Bone marrow (tissue), 2 donors: ENCODE measurements at places on chromosomes 3 and 15.

DNA sequence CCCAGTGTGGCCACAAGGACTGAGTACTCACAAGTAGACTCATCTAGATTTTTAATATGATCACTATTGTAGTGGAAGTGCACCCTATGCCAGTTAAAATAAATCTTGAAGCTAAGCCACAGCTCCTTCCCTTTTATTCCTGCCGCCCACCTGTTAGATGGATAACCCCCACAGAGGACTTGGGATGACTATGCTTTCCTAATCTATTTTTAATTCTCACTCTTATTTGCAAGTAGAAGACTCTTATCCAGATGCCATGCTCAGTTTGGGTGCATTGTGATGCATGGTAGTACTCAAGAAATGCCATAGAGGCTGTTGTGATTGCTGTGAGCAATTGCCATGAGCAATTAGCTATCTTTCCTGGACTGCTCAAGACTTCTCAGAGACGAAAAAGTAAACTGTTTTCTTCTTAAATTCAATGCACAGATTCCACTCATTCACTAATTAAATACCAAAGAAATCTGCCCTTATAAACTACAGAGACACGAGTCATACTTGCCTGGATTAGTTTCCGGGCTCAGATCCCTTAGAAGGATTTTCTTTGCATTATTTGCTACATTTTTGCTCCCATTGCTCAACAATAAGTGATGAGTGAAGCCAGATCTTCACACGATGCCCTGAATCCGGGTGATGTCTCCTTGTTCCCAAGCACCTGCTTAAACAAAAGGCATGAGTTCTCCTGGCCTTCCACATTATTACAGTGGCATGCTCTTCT lies 472.1 kb downstream of the SOX2 start:
- no peak for DNase-seq

- no peak for DNase-seq
Observed at GRCh38 chr3:195107593-195107992, 163.4 kb downstream of the XXYLT1 start.

DNA sequence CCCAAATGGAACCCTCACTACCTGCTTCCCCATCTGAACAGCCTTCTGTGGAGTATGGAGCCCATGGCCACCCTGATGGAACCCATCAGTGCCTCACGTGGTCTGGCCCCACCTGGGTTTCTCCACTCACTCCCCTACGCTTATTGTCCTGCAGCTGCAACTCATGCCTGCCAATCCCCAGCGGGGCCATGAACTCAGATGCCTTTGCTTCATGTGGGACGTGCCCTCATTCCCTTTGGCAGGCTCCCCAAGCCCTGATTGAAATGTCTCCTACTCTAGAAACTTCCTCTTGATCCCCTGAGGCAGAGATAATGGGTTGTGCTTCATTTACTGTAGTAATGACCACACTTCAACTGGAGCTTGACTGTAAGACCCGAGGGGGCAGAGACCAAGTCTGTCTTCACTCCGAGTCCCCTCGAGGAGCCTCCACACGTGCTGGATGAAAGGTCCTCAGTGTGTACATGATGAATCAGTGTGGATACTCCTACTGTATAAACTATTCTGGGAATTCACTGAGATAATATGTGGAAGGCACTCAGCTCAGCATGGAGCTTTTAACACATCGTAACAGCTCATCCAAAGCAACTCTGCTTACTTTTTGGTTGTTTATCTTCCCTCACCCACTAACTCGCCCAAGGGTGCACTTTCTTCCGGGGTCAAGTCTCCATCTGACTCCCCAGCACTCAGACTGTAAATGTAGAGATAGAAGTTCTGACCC lies 232.8 kb upstream of the BHLHE40 start:
- no peak for DNase-seq

DNA sequence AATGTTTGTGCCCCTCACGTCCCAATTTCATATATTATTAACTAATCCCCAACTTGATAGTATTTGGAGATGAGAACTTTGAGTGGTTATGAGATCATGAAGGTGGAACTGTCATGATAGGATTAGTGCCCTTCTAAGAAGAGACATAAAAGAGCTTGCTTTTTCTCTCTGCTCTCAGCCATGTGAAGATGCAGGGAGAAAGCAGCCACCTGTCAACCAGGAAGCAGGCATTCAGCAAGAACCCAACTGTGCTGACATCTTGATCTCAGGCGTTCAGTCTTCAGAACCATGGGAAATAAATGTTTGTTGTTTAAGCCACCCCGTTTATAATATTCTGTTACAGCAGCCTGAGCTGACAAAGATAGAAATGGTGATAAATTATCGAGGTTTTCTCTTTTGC lies 278.7 kb upstream of the KCNMB2 start:
- DNase-seq = no peak

GRCh38 chr3:182837855-182838454 lies 44.7 kb downstream of the ATP11B start:
- no peak for DNase-seq

DNA sequence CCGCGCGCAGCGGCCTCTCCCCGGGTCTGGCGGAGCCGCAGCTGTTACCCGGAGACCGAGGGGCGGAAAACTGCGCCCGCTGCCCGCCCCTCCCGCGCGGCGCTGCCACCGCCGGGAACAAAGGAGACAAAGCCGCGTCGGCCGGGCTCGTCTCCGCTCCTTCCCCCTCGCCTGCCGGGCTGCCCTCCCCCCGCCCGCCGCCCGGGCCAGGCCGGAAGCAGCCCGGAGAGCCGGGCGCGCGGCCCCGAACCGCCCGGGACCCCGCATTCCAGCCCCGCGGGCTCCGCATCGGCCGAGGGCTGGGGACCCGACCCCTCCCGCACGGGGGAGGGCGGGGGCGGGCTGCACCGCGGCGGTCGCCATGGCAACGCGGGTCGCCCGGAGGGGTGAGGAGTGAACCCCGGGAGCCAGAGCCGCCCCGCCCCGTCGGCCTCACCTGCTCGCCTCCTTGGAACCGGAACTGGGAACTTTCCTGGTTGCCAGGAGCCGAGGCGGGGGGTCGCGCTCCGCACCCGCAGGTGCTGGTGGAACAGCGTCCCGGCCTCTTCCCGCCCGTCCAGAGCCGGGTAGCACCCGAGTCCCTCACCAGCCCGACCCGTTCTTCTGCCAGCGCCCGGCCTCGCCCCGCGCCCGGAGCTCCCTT lies 448 bp downstream of the PLXNB1 start:
- no peak for DNase-seq

GRCh38 chr3:52633786-52634185 lies 51.9 kb downstream of the PBRM1 start:
- no peak for DNase-seq

- no peak for DNase-seq
Observed at GRCh38 chr3:138465451-138465850, 31.0 kb downstream of the ESYT3 start.

DNA sequence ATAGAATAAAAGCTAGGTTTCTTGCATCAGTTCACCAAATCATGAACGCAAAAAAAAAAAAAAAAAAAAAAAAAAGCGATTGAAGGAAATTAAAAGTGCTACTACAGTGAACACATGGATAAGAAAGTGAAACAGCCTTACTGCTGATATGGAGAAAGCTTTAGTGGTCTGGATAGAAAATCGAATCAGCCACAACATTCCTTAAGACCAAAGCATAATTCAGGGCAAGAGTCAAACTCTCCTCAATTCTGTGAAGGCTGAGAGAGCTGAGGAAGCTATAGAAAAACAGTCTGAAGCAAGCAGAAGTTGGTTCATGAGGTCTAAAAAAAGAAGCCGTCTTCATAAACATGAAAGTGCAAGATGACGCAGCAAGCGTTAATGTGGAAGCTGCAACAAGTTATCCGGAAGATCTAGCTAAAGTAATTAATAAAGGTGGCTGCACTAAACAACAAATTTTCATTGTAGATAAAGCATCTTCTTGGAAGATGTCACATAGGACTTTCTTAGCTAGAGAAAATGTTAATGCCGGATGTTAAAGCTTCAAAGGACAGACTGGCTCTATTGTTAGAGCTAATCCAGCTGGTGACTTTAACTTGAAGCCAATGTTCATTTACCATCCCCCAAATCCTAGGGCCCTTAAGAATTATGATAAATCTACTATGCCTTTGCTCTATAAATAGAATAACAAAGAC lies 19.2 kb downstream of the P3H2 start:
- DNase-seq = no peak
